ENCODE measurements at places on chromosomes 2 and 18.

GRCh38 chr2:84841577-84841976 is 39.3 kb downstream of the TRABD2A start:
- DNase-seq = no peak

- peak; percentile 63 for DNase-seq
Measured at GRCh38 chr2:46569061-46569560, 89.7 kb downstream of the TMEM247 start.

- DNase-seq = no peak
Measured at GRCh38 chr2:168981651-168982050, 49.5 kb downstream of the ABCB11 start.

DNA sequence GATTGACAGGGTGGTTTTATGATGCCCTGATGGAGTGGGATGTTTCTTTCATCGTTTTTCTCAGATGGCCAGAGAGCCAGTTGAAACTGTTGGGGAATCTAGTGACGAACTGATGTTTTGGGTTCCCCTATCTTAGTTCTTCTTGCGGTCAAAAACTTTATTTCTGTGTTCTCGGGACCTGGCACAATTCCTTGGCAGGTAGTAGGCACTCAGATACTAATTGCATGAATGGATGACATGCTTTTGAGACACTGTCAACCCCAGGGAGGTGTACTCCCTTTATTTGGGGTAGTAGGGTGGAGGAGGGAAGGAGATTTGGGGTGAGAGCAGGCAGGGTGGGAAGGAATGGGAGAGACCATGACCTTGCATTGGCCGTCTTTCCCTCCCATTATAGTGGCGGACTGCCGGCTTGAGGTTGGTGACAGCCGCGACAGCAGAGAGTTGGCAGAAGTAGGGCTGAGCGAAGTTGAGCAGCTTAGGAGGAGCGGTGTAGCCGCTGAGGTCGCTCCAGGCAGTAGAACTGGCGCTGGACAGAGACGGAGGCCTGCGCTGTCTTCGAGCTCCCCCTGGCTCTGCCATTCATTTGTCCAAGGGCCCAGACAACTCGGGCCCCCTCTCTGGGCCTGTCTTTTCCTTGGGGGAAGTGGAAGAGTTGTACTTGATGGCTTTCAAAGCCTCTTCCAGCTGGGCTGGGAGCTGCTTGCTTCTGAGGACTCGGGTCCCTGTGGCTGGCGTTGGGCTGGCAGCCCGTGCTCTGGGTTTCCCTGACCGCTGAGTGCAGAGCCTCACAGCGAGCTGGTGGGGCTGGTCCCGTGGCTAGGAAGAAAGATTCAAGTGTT is 2.6 kb downstream of the TET3 start:
- DNase-seq = no peak

GRCh38 chr2:68689553-68690537 is 44.8 kb upstream of the ARHGAP25 start:
- DNase-seq = peak; percentile 78

GRCh38 chr2:138239902-138240491 is 261.6 kb upstream of the SPOPL start:
- no peak for DNase-seq

GRCh38 chr2:43133708-43134570 is 92.5 kb downstream of the ZFP36L2 start:
- peak; percentile 90 for DNase-seq

DNA sequence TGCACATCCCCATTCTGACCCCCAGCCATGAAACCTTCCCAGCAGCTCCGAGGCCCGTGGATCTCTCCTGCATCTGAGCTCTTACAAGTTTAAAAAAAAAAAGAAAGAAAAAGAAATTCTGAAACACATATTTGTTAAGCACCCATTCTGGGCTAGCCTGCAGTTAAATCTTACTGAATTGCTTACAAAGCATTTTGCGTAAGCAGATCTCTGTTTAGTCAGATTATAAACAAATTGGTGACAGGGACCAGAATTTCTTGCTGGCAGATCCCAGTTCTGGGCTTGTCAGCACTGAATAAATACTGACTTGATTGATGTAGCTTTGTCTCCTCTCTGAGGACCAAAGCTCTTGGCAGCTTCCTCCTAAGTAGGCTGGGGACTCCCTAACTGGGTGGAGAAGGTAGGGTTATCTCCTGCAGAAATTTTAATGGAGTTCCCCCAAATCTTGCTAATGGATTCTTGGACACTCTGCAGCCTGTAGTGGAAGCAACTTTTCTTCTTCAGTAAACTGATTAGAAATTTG is 160.9 kb downstream of the MIB1 start:
- no peak for DNase-seq

- no peak for DNase-seq
Measured at GRCh38 chr2:45627911-45628310, 16.8 kb upstream of the SRBD1 start.

DNA sequence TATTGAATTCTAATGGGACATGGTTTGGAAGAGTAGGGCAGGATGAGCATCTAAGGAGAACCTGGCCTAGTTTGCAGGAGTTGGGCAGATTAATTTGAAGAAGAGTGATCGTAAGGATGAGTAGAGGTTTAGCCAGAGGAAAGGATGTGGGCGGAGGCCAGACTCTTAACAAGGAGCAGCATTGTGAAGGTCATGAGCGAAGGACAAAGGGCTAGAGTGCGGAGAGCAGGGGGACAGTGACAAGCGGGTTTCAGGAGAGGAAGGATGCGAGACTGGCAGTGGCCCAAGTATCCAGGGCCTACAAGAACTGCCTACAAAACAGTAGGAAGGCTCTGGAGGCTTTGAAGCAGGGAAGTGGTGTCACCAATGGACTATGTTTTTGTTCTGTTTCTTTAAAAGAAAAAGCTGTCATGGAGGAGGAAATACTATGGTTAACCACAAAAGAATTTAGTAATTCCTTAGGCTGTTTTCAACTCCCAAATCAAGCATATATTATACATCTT is 20.1 kb downstream of the SLC66A3 start:
- DNase-seq = peak; percentile 66

- no peak for DNase-seq
Measured at GRCh38 chr2:150989969-150990368, 271.7 kb downstream of the RBM43 start.

DNA sequence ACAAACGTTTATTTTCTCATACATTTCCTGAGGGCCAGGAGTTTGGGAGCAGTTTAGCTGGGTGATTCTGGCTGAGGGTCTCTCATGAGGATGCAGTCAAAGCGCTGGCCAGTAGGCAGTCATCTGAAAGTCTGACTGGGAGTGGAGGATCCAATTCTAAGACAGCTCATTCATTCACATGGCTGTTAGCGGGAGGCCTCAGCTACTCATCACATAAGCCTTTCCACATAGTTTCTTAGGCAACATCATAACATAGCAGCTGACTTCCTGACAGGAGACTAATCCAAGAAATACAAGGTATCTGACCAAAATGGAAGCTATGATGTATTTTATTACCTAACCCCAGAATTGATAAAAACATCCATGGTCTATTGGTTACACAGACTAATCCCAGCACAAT is 2.9 kb upstream of the MRPL44 start:
- DNase-seq = no peak

DNA sequence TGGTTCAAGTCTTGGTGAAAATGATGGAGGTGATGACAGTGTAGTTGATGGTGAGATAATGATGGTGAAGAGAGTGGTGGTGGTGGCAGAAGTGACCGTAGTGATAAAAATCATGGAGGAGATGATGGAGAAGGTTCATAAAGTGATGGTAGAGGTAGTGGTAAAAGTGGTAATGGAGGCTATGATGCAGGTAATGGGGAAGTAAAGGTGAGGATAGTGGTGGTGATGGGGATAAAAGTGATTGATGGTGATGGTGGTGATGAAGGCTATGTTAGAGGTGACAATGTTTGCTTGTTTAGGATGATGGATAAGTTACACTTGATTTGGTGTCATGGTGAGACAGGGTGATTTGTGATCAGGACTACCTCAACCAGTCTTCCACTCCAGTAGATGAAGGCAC is 268.9 kb downstream of the DYSF start:
- no peak for DNase-seq

- no peak for DNase-seq
Measured at GRCh38 chr2:236892721-236893120, 193.0 kb upstream of the COPS8 start.

DNA sequence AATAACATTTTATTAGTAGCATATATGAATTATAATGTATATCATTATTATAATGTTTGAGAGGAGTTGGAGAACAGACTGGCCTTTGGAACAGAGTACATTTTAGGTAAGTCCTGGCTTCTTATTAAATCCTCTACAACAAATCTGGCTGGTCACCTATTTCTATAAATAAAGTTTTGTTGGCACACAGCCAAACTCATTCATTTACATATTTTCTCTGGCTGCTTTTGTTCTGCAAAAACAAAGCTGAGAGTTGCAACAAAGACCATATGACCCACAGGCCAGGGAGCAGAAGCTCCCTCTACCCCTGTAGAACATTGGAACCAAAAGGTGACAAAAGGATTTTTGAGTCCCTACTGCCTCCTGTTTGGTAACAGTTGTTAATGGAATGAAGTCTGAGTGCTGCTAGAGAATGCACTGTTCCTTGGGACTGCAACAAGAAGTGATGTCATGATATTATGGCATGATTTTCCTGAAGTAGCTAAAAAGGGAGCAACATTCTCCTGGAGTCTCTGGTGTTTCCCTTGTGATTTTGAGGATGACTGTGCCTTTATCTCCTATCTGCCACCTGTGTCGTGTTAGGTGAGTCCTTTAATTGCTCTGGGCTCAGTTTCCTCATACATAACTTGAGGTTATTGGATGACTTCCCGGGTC is 22.0 kb upstream of the SP9 start:
- no peak for DNase-seq

GRCh38 chr2:46873604-46874068 is 42.0 kb downstream of the MCFD2 start:
- no peak for DNase-seq

DNA sequence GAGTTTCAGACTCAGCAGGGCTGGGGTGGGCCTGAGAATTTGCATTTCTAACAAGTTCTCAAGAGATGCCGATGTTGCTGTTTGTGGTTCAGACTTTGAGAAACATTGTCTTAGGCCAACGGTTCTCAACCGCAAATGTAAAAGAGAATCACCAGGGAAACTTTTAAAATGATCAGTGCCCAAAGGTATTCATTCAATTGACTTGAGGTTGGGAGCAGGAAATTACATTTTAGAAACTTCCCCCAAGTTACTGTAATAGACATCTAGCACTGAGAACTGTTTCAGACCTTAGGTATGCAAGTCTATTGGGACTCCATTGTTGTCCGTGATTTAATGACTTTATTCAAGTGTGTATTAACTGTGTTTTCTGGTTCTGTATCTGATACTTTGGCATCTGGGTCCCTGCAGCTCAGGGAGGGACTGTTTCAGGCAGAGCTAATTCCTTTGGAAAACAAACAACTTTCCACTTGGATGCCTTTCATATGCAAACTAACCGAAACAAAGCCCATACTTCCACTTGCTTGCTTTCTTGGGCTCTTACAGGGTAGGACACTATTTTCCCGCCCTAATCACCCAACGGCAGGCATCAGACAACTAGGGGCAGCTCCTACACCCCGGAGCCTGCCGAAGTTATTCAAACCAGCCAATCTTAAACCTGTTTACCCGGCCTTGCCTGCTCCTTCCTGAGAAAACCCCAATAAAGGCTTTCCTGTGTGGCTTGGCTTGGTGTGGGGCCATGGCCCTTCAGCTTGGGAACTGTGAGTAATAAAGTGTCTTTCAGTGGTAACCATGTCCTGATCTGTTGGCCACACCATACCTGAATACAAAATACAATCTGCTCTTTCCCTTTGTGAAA is 97.6 kb downstream of the POLE4 start:
- no peak for DNase-seq

GRCh38 chr2:75994759-75995158 is 284.0 kb upstream of the GCFC2 start:
- no peak for DNase-seq

- no peak for DNase-seq
Measured at GRCh38 chr2:207143215-207144172, 22.3 kb downstream of the KLF7 start.

DNA sequence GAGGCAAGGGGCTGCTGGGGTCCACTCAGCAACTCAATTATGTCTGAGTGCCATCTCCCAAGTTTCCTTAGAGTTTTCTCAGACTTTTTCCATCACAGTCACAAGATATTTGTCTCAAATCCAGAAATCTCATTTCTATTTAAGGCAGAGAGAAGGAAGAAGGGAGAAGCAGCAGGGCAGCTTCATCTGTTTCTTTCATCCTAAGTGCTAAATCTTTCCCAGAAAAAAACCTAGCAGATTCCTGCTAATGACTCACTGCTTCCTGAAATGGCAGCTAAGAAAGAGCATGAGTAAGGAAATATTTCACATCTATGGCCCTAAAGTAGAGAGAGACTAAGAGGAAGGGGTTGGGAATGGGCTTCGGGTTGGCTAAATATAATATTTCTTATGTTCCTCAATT is 88.0 kb downstream of the KYNU start:
- DNase-seq = no peak

GRCh38 chr2:152864601-152865149 is 146.3 kb downstream of the ARL6IP6 start:
- no peak for DNase-seq

GRCh38 chr2:149042881-149043280 is 4.4 kb downstream of the LYPD6B start:
- no peak for DNase-seq

- no peak for DNase-seq
Measured at GRCh38 chr2:54550547-54550946, 94.4 kb downstream of the SPTBN1 start.

GRCh38 chr18:35826477-35826876 is 146.0 kb upstream of the RMP24 start:
- DNase-seq = no peak

- no peak for DNase-seq
Measured at GRCh38 chr2:237353215-237353614, 60.7 kb downstream of the COL6A3 start.

DNA sequence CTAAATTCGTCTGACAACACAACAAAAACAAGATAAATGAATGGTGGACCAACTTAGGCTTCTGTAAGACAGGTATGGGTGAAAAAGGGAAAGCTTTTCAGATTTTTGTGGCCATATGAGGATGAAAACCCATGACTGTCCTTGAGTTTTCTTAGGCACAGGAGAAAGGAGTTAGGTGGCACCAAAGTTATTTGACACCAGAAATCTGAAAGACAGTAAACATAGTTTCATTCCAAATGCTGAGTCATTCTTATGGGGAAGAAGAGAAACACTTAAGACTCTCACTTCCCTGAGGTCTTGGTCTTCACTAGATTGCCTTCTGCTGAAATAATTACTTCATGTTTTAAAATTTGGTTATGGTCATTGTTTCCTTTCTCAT is 5.2 kb upstream of the GPD2 start:
- peak; percentile 50 for DNase-seq

- no peak for DNase-seq
Measured at GRCh38 chr2:217262911-217263310, 403.0 kb upstream of the TNP1 start.

Data from GF-D8 (cell line).